Vagina (tissue), 2 donors: ENCODE measurements at places on chromosomes 11 and 22.

DNA sequence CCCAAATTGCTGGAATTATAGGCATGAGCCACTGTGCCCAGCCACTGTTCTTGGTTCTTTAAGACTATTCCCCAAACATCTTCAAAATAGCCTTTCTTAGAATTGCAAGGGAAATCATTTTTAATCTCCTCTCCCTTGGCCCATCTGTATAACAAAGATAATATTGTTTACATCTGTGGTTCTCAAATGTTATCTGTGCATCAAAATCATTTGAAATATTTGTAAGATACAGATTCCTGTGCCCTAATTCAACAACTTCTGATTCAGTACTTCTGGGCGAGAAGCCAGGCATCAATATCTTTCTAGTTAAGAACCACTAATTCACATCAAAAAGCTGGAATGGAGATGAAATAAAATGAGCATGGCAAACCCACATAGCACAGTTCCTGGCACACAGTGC lies 83.0 kb downstream of the TMPRSS5 start:
- no peak for DNase-seq

DNA sequence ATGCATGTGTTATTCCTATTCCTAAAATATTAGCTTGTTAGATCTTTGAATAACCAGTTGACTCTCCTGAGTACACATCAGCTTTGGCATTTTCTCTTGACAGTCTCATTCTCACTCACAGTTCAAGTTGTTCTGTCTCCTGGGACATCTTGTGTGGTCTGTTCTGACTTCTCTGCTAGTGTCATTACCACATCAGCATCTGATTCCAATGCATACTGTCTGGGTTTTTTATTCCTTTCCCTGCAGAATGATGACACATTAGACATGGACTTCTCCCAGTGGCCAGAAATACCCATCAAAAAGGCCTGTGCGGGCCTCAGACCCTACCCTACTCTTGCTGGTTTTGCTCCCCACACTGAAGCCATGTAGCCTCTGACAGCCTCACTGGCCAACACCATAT lies 2.7 kb downstream of the ZNF74 start:
- peak; percentile 31 for DNase-seq

DNA sequence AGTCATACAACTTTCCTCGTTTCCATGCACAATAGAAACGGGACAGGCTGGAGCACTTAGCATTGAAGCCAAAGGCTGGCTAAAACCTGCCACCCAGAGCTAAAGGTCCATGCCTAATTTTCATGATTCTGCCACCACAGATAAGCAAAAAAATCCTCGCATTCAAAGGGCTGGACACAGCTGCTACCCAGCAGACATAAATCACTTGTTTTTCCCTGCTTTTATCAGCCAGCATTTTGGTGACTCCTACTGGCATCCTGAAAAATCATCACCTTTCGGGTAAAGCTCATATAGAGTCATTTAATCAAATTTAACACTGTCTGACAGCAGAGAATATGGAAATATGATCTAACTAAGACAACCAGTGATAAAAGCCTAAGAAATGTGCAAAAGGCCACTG lies 37.9 kb downstream of the ALG9 start:
- no peak for DNase-seq

GRCh38 chr22:22463855-22464540 lies 44.5 kb downstream of the ZNF280B start:
- DNase-seq = no peak

DNA sequence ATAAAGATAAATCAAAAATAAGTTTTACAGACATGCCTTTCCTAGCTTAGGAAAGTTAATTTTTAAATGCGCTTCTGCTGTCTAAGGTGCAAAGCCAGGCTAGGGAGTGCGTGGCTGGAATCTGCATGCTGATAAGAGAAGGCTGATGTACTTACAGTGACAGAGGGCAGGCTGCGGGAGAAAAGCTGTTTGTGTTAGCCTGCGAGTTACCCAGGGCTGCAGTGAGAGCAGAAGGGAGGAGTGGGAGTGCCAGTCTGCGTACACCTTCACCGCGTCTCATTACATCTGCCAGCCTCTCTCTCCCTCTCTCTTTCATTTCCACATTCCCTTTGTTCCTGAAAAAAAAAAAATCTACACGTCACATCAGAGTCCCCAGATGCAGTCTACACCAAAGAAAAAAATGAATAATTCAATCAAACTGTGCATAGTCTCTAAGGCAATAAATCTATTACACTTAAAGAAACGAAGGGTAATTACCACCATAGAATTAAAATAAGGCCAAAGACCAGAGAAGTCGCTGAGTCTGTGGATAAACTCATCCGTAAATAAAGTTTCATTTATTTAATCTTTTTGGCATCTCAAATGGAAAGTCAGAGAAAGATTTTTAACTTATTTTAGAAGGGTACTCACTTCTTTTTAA lies 126.4 kb upstream of the C11orf58 start:
- no peak for DNase-seq

DNA sequence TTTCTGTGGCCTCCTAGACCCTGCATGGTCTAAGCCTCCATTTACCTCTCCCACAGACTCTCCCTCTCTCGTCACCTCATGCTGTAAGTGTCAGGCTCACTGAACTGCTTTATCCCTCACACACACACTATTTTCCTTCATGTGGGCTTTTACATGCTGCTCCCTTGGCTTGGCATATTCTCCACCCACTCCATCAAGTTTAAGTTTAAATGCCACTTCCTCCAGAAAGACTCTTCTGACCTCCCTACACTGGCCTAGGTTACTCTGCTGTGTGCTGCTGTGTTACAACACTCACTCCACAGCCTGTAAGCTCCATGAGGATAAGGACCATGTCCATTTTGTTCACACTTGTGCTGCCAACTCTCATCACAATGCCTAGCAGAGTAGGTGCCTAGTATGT lies 2.5 kb downstream of the DCHS1 start:
- no peak for DNase-seq

DNA sequence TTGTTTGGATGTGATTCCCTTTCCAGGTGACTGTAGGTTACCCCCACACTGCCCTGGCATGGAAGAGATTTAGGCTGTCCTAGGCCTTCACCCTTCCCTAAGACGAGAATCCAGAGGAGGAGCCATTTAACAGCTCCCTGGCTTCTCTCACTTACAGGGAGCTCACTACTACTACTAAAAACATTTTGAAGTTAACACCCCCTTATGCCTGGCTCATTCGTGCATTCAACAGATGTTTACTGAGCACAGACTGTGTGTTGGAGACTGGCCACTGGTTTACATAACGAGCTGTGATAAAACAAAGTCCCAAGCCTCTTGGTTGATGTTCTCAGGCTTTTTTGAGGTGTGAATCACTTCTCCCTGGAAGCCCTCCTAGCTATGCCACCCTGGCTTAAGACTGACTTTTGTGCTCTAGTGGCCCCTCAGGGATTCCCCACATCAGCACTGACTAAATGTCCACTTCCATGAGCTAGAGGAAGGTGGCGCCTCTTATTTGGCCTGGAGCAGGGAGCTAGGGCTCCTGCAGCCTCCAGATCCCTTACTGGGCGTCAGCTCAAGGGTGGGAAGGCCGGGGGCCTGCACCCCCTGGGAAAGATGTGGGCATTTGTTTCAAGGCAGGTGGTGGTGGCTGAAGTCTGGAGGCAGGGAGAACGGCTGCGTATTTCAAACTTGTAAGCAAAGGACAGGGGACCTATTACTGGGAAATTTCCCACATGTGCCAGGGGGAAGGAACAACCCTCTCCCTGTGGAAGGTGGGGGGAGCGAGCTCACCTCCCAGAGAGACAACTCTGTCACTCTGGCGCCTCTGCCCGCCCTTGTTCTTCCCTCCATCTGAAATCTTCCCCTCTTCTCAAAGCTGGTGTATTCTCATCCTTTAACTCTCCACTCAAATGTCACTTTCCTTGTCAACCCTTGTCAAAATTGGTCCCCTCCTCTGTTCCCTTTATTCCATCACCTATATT lies 19.4 kb upstream of the MALAT1 start:
- DNase-seq = no peak

DNA sequence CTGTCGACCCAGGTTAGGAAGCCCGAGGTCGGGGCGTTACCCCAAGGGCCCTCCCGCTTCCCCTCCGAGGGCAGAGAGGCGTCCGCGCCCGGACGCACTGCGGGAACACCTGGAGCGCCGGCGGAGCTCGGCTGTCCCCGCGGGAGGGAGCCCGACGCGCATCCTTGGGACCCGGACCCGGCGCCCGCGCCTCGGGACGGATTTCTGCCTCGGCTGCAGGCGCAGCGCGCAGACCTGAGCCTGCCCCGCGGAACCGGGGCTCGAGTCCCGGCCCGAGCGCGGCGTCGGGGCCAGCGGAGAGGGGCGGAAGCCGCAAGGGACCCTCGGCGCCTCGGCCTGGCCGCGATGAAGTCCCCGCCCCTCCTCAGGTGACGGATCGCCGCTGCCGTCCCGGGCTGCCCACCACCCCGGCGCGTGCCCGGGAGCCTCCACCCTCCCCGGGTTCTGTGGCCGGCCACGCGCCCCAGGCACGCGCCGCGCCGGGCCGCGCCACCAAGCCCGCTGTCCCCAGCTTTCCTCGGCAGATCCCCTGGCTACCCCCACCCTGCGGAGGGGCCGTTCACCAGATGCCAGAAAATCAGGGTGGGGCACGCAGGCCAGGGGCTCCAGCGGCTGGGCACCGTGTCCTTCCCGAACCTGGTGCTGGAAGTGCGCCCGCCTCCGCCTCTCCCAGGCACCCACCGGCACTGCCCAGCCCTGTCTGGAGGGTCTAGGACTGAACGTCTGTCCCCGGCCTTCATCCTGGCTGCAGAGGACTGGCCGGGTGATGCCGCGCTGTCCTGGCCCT lies 410 bp downstream of the GLB1L3 start:
- DNase-seq = peak; percentile 67

GRCh38 chr11:110289472-110289871 lies 6.9 kb downstream of the RDX start:
- DNase-seq = no peak
